ENCODE measurements at places on chromosomes 12 and 14.

GRCh38 chr12:48356041-48356768 is 5.5 kb upstream of the ZNF641 start:
- DNase-seq = no peak

GRCh38 chr12:120439646-120440247 is 1.8 kb downstream of the COX6A1 start:
- DNase-seq = peak; percentile 54

- DNase-seq = no peak
These were observed 11.6 kb downstream of the DLK1 start for GRCh38 chr14:100738269-100738691.

DNA sequence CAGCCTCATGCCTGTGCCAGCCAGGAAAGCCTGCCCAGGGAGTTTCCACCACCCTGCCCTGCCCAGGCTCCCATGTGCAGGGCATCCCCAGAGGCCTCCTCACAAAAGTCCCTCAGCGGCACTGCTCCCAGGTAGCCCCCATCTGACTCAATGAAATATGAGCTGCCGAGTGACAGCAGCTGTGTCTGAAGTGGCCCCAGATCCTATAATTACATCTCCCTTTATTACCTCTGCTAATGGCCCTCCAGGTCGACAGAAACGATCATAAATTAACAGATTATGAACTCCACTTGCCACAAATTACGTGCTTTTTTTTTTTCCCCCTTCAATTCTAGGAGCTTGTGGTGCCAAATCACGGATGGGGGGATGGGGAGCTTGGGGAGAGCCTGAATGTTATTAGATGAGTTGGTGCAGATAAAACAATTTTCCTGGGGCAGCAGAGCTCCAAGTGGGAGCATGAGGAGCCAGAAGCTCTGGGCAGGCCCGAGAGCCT is 110.4 kb downstream of the ESRRB start:
- no peak for DNase-seq

GRCh38 chr12:3543826-3544225 is 52.8 kb downstream of the PRMT8 start:
- DNase-seq = no peak

DNA sequence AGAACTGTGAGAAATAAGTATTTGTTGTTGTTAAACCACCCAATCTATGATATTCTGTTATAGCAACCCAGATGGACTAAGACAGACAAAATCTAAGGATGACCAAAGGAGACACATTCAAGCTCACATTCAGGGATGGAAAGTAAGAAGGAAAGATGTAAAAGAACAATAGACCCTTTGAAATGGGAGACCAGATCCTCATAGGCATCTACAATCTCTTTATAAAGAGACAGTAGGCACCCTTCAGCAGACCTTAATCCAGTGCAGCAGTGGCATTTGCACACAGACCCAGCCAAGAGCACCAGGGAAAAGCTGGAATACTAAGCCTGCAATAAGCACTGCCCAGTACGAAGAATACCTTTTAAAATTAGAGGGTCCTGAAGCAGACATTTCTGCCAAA is 132.7 kb downstream of the KLHL28 start:
- DNase-seq = no peak

- DNase-seq = no peak
These were observed 10.0 kb upstream of the RIPK3 start for GRCh38 chr14:24349742-24350141.

GRCh38 chr12:105581420-105581819 is 250.9 kb downstream of the C12orf75 start:
- no peak for DNase-seq

GRCh38 chr12:4031703-4032291 is 158.6 kb upstream of the PARP11 start:
- no peak for DNase-seq

DNA sequence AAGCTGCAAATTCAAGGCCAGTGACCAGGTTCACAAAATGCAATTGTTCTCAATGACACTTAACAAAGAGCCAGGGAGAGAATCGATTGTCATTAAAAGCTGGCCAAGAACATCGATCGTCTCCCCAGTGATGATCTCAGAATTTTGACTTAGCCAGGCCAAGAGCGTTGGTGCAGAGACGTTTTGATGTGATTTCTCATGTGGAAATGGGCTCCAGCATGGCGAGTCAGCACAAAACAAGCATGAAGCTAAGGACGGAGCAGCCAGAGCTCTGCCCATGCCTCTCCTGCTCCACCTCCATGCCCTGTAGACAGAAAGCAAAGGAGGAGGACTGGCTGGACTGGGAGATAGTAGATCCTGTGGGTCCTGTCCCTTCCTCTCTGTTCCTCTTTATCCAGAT is 270.8 kb downstream of the FOXN3 start:
- no peak for DNase-seq

GRCh38 chr12:49233842-49234526 is 30.9 kb upstream of the TUBA1C start:
- DNase-seq = no peak

DNA sequence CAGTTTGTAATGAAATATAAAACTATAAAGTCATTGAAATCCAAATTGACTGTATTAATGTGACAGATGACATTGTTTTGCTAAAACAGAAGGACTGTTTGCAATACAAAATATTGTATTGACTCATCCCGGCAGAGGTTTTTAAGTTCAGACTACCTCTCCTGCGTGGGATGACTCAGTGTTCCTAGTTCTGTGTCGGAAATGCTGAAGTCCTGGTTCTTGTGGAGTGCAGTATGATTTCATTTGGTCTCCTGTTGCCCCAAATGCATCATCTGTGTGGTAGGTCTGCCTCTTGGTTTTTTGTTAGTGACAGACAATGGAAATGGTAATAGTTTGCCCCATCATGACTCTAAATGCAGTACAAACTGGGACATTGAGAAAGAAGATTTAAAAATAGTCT is 27.8 kb downstream of the PELI2 start:
- DNase-seq = no peak

DNA sequence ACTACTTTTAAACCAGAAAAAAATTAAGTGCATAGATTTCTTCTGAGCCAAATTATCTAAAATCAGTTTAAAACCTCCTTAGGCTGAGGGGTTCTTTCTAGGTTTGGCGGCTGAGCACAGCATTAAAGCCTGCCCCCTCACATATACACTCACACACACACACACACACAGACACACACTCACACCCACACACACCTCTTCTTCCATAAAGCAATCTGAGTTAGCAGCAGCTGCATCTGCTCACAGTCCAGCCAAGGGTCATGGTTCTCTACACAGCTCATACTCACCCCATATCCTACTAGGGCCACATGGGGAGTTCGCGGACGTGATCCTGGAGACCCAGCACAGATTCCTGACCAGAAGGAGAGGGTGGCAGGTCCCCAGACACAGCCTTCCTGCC is 12.4 kb downstream of the SYNDIG1L start:
- DNase-seq = no peak

DNA sequence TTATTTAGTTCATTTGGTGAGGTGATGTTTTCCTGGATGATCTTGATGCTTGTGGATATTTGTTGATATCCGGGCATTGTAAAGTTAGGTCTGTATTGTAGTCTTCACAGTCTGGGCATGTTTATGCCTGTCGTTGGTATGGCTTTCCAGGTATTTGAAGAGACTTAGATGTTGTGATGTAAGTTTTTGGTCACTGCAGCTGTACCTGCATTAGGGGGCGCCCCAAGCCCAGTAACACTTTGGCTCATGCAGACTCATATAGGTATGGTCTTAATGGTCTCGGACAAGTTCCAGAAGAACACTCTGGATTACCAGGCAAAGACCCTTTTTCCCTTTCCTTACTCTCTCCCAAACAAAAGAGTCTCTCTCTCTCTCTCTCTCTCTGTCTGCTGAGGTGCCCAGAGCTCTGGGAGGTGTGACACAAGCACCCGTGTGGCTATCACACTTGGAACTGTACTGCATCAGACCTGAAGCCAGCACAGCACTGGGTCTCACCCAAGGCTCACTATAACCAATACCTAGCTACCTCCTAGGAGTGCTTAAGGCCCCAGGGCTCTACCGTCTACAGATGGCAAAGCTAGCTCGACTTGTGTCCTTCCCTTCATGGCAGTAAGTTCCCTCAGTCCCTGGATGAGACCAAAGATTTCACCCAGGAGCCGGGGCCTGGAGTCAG is 425.8 kb upstream of the ATXN7L3B start:
- DNase-seq = no peak

DNA sequence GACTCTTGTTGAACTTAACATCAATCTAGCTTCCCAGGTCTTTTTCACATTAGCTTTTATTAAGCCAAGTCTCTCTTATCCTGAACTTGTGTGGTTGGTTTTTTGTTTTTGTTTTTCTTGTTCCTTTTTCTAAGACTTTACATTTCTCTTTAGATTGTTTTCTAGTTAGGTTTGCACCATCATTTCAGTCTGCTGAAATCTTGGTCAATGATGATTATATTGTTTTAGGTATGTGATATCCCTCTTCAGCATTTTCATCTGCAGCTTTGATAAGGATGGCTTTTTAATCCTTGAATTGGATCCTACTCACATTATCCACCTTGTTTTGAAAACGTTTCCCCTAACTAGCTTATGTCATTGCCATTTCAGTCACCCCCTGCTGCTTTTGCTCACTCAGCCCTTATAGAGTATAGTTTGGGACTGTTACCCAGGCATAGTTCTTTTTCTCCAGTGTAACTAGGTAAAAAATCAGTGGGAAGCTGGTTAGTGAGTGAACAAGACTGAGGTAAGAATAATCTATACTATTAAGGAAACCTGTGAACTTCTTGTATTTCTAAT is 22.0 kb downstream of the YLPM1 start:
- no peak for DNase-seq
